Left kidney (tissue), 8 donors: ENCODE measurements at places on chromosomes 6 and 20.

GRCh38 chr6:158647501-158647900, 2.4 kb upstream of the SYTL3 start:
- no peak for DNase-seq

DNA sequence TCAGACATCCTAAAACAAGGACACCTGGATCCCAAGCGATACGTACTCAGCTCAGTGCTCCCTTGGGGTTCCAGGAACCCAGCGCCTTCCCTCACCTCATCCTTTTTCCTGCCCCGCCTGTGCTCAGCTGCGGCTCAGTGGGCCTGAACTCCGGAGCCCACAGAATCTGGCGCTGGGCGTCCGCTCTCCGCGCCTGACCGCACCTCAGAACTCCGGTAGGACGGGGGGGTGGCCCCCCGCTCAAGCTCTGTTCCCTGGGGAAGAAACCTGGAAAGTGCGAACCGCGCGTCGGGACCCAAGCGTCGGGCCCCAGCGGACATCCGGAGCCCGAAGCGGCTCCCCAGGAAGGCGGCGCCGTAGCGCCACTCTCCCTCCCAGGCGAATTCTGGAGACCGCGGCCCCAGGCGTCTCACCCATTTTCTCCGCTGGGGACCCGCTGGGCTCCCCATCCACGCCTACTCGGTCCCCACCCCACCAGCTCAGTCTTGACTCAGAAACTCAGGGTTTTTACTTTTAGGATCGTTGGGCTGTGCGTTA, 336 bp upstream of the LY6G5C start:
- DNase-seq: peak; percentile 67

DNA sequence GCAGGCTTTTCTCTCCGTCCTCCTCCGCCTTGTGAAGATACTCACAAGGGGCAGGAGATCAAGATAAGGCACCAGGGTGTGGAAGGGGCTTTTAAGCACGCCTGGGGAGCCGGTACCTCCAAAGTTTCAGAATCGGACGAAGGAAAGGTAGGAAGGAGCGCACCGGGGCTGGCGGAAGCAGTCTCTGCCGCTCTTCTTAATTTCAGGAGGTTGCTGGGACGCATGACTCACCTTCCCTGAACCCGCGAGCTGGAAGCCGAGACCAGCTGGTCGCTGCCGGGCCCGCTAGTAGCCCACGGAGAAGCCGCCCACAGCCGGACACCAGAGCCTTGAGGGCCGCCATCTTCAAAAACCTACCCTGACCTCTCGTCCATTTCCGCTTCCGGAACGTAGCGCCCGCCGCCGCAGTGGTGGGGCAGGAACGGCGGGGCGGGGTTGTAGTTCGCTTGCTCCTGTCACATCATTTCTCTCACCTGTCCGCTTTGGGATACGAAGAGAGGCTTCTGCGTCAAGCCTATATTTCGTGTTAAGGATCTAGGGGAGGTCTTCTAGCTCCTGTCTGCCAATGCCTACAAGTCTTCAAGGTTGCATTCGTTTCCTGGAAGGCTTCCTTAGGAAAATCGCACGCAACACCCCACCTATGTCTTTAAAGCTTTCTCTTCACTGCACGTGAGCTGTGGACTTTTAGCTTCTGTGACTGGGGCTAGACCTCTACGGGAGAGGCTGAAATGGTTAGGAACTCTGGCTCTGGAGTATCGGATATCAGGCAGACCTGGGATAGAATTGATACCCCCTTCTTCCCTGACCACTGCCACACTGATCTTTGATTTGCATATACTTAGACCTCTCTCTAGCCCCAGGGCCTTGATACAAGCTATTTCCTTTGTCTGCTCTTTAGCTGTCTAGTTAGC, at the start of gene MRPS18A:
MRPS18A (minus strand) TSS at position 355 of the 911 bp plus-strand sequence; CDS start at position 343, 12 bp downstream.
- no peak for DNase-seq

DNA sequence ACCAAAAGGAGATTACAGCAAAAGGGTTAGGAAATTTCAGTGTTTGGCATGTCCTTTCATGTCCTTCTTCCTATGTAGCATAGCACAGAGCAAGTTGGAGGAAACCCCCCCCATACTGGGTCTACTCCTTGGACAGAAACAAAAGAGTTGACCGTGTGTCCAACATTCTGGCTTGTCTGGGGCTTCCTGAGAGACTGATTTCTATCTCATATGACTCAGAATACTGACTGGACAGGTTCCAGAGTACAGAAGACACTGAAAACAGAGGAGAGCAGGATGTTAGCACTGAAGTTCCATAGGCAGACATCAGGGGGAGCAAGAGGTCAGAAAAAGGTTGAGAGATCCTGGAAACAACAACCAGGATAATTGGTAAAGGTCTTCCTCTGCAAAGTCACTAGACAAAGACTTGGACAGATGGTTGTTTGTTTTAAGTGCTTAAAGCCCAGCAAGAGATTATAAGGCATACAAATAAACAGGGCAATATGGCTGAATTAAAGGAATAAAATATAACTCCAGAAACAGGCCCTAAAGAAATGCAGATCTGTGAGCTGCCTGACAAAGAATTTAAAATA, 48.4 kb downstream of the USP49 start:
- peak; percentile 56 for DNase-seq
